Activated CD8-positive, alpha-beta memory T cell treated with anti-CD3 and anti-CD28 coated beads for 48 hours (primary cell): ENCODE measurements at places on chromosomes 11 and 22.

- no peak for DNase-seq
Observed at GRCh38 chr11:27552341-27552740, 45.8 kb upstream of the LIN7C start.

DNA sequence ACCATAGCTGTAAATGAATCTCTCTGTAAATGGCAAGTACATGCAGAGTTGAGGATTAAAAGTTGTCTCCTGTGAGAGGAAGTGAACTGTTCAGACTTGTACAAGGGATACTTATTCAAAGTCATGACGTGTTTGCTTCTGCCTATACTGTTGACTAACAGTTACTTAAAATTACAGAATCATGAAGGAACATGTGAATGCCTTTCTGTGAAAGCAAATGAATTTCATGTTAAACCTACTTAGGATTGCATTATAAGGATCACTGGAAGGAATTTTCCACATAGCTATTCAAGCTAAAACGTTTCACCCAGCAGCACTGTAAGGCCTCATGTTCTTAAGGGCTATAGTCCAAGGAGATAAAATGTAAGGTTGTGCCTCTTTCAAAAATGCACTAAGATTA, 93.4 kb upstream of the BIRC3 start:
- no peak for DNase-seq

GRCh38 chr11:120613264-120614226, 102.0 kb downstream of the GRIK4 start:
- no peak for DNase-seq

DNA sequence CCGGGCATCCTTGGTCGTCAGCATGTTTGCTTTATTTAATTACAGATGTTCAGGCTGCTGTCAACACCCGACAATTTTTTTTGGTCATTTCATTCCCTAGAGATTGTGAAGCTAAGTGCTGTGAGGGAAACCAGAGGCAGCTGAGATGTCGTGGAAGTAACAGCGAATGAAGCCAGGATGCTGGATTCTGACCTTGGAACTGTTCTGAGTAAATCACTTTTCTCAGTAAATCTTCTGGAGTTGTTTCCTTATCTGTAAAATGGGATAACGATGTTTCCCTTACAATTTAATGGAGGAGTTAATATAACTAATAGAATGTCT, 390 bp upstream of the CKAP5 start:
- no peak for DNase-seq

- no peak for DNase-seq
Observed at GRCh38 chr11:6094186-6094585, 13.3 kb upstream of the OR56B4 start.

DNA sequence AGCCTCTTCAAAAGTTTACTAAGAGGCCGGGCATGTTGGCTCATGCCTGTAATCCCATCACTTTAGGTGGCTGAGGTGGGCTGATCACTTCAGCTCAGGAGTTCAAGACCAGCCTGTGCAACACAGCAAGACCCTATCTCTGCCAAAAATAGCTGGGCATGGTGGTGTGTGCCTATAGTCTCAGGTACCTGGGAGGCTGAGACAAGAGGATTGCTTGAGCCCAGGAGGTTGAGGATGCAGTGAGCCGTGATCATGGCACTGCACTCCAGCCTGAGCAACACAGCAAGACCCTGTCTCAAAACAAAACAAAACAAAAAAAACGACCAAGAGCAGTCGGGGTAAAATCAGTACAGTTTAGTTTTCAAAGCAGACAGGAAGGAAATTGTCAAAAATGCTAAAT, 4.7 kb upstream of the ADSL start:
- DNase-seq: no peak

GRCh38 chr11:47010179-47010578, 73.6 kb downstream of the CSTPP1 start:
- DNase-seq: no peak

- no peak for DNase-seq
Observed at GRCh38 chr22:20430720-20431510, 6.7 kb downstream of the SCARF2 start.

DNA sequence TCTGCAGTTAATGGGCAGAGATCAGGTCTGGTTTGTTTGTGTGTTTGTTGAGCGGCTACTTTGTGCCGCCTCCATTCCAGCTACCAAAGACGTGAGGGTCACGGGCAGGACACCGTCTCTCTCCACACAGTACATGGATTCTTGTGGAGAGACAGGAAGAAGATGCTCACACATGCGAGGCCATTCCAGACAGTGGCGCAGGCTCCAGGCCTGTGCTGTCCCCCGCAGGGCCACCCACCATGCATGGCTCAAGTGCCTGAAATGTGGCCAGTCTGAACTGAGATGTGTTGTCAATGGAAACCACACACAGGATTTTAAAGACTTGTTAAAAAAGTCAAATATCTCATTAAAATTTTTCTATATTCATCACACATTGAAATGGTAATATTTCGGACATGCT, 848.3 kb downstream of the TBC1D22A start:
- DNase-seq: no peak

DNA sequence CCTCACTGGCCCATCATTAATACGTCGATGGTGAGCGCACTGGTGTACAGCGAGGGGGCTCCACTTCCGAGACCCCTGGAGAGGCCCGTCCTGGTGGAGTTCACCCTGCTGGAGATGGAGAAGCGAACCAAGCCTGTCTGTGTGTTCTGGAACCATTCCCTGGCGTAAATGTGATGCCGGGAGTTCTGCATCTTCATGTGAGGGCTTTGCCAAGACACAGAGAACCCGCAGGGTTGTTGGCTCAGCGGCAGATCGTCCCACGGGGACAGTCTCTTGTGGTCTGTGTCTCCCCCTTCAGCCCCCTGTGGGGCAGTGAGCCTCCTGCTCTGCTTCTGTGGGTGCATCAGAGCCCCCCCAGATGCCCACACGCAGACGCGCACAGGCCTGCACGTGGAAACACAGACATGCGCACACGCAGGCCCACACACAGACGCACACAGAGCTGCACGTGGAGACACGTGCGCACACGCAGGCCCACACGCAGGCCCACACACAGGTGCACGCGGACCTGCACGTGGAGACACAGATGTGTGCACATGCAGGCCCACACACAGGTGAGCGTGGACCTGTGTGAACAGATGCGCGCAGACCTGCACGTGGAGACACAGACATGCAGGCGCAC, 55.8 kb upstream of the PRODH start:
- no peak for DNase-seq

GRCh38 chr11:45725121-45725520, 59.7 kb upstream of the CHST1 start:
- DNase-seq: no peak

GRCh38 chr11:65434667-65435410, 12.2 kb downstream of the NEAT1 start:
- no peak for DNase-seq

DNA sequence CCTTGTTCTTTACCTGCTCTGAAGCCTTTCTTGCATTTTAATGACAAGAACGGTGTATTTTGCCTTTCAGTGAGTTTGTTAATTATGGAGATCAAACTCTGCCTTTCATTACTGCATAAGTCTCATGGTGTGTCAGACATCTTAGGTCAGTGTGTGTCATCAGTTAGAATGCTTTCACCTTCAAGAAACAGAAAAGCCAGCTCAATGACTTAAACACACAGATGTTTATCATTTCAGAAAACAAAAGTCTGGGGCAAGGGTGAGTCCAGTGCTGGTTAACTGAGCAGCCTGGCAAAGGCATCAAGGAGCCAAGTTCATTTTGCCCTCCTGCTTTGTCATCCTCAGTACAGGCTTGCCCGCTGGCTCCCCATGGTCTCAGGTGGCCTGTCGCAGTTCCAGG, 54.5 kb downstream of the PACS1 start:
- no peak for DNase-seq

DNA sequence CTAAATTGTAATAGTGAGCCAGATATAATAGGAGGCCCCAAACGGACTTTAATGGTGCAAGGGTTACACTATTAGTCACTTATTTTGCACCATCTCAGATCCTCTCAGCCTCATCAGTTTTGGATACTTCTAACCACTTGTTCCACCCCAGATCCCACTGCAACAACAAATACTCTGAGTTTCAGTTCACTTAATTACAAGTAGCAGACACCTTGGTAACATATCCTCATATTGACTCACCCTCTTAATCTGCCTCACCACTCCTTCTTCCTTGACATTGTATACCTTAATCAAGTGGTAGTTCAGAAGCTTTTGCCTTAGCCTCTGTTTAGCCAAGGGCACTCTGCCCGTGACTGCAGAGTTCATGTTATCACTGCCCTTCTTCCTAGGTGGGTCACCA, 256.1 kb upstream of the UBASH3B start:
- no peak for DNase-seq

GRCh38 chr11:108768370-108768769, 103.5 kb downstream of the DDX10 start:
- DNase-seq: no peak

DNA sequence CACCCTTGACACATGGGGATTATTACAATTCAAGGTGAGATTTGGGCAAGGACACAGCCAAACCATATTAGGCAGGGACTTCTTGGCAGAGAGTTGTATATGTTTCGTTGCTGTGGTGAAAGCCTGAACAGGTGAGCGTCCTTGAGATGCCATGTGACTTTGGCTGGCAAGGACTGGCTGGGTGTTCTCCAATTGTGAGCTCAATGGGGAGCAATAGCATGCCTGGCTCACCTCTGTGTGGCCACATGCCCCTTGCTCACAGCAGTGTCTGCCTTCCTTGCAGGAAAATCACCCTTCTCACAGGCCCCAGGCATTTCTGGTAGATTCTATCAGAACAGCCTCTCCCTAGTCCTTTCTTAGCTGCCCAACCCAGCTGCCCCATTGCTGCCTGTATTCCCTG, 105.5 kb downstream of the PARVA start:
- DNase-seq: no peak

- DNase-seq: no peak
Observed at GRCh38 chr11:82778776-82779175, 45.1 kb upstream of the FAM181B start.
